Stimulated activated CD8-positive, alpha-beta memory T cell treated with anti-CD3 and anti-CD28 coated beads, Interleukin-4, amount 100 ng/mL, for 1 hour (primary cell): ENCODE measurements at places on chromosomes 3 and 15.

DNA sequence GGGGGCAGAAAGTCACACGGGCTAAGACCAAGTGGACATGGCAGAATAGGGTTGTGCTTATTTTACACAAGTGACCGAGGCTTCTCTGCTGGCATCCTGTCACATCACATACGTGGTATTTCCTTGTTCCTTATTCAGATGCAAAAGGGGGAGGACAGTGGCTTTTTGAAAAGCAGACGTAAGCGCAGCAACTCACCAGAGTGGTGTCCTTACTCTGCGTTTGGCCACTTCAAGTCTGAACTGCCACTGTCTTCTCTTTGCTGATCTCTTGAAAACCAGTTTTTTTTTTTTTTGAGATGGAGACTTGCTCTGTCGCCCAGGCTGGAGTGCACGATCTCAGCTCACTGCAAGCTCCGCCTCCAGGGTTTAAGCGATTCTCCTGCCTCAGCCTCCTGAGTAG, 113.2 kb downstream of the SOX2 start:
- no peak for DNase-seq

DNA sequence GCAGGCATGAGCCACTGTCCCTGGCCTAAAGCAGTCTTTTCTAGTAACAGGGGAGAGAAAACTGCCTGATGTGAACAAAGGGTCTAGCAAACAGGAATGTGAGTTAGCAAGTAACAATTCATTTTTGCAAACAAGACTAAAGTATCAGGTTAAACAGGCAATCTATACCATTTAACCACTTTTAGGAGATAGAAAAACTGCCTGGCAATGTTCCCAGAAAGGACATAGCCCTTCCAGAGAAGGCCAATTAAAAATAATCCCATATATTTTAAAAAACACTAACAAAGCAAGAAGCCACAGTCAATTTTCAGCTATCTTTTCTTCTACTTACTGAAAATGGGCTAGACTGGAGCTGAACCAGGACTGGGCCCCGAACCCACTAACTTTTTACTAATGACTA, 6.3 kb downstream of the RBSN start:
- no peak for DNase-seq

DNA sequence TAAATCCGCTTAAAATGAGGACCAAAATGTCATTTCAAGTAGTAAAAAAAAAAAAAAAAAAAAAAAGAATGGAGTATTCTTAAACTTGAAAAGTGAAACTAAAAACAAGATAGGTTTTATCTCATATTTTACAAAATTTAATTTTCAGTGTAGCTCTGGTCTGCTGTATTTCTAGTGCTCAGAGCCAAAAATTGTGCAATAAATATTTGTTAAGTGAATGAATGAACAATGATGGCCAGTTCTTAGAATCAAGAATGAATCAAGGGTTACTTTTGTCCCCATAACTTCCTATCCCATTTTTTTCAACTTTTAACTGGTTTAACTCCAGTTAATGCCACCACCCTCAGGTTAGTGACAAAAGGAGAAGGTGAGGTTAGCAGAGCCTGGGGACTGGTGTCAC, 214.4 kb downstream of the ABHD5 start:
- DNase-seq: no peak

GRCh38 chr3:45927881-45928280, 15.4 kb upstream of the CXCR6 start:
- DNase-seq: no peak

DNA sequence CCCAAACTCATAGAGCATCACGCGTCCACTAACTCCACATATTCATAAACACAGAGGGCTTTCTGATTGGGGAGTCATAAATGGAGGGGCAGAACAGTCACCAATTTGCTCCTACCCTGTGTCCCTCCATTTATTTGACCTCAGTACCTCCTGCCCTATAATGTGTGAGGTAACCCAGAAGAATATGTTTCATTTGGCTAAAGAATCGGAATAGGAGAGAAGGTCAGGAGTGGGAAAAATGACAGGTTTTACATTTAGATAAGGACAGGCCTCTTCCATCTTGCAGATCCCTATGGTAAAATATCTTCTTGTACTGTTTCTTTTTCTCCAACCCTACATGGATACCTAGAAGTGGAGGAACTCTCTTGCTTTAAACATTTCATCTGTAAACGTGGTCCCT, 578.0 kb downstream of the TUSC7 start:
- DNase-seq: no peak

- no peak for DNase-seq
Observed at GRCh38 chr15:48317221-48317620, 14.0 kb upstream of the DUT start.

- no peak for DNase-seq
Observed at GRCh38 chr15:55197362-55197705, 593 bp upstream of the RSL24D1 start.

DNA sequence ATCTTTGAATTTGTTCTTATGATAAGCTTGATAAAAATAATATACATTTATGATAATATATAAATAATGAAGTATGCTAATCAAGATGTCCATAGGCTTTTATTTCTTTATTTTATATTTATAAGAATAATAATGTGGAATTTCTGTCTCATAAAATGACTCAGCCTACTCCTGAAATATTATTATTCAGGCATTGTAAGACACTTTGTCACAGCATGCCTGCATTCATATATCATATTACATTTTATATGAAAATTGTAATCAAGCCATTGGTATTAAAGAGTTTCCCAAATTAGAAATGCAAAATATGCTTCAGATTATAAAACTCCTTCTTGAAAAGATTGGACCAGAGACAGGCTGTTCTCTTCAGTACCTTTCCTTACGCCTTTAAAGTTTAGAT, 1303.7 kb upstream of the CADM2 start:
- DNase-seq: no peak

GRCh38 chr15:70770863-70771262, 7.5 kb upstream of the UACA start:
- DNase-seq: no peak

GRCh38 chr3:156793851-156794250, 32.3 kb upstream of the LEKR1 start:
- no peak for DNase-seq

DNA sequence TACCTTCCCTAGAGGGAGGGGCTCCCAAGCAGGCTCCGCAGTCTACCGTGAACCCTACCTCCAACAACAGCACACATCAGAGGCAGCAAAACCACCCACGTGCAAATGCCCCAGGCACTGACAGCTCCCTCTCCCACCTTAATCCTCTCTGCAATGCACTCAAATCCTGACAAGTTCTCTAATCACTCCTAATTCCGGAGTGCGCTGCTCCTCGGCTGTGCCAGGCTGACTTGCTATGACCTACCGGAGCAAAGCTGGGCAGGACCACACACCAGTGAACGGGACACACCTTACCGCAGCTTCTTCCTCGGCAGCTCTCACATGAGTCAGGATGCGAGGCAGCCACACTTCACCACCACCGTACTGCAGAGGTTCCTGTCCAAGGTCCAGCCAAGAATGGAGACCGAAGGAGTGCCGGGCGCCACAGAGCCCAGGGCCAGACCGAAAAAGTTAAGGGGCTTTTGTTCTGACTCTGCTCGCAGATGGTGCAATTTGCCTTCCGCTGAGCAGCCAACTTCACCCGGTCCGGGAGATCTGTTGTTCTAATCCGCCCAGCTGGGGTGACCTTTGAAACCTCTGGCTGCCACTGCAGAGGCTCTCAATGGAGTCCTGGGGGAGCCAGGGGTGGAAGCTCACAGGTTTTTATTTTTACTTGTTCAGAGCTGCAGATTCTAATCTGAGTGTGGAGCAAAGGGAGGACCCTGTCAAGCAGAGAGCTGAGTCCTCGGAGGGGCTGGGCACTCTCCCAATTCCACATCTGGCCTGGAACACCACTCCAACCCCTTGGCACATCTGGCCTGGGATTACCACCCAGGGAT, 84.4 kb downstream of the MYLK start:
- DNase-seq: no peak

GRCh38 chr3:129023909-129024308, 22.8 kb downstream of the EFCC1 start:
- no peak for DNase-seq

GRCh38 chr15:34810443-34811129, 15.2 kb upstream of the ACTC1 start:
- no peak for DNase-seq

DNA sequence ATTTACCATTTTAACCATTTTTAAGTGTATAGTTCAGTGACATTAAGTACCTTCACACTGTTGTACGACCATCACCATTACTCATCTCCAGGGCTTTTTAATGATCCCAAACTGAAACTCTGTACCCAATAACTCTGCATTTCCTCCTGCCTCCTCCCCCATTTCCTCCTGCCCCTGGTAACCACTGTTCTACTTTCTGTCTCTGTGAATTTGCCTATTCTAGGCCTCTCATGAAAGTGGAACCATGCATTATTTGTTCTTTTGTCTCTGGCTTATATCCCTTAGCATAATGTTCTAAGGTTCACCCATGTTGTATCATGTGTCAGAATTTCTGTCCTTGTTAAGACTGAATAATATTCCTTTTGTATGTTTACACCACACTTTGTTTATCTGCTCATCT, 154.2 kb downstream of the MECOM start:
- DNase-seq: no peak

DNA sequence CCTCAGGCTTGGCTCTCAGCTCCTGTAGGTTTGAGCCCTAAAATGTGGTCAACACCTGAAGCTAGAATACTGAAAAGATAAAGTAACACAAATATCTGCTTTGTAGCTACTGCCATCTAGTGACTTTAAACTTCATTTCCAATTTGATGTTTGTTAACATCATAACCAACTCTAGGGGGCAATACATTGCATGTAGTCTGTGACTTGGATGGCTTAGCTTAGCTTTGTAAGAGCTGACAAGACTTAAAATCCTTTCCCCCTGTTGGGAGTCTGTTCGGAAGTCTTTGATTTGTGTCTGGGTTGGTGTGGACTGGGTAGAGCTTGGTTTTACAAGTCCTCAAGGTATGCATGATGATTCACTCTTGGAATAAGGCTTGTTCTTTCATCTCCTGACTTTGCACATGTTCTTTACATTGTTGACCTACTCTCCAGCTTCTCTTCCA, 51.7 kb downstream of the SCN11A start:
- no peak for DNase-seq

- DNase-seq: no peak
Observed at GRCh38 chr3:193971261-193971751, 164.6 kb upstream of the HES1 start.

GRCh38 chr3:48140936-48141603, 47.1 kb downstream of the CDC25A start:
- no peak for DNase-seq

GRCh38 chr3:158272081-158272480, 162.2 kb downstream of the RSRC1 start:
- DNase-seq: no peak

GRCh38 chr15:85099195-85099803, 117.6 kb downstream of the PDE8A start:
- no peak for DNase-seq

GRCh38 chr3:65079560-65079959, 391.8 kb upstream of the ADAMTS9 start:
- no peak for DNase-seq

- no peak for DNase-seq
Observed at GRCh38 chr3:106398891-106399600, 530.2 kb upstream of the CBLB start.

DNA sequence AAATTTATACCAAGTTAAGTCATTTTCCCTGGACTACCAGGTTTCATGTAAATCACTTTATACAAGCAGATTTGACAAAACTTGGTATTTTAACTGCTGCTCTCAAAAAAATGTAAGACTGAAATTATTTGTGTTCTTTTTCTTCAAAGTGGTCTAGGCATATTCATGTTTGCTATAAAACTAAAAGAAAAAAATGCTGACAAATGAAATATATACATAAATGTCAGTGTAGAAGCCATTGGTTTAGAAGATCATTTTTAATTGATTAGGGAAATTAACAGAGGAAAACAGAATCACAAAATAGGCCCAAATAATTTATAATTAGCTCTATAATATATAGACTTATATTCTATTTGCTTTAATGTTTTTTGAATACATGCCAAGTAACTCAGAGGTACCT, 523.2 kb downstream of the RBMS3 start:
- no peak for DNase-seq

DNA sequence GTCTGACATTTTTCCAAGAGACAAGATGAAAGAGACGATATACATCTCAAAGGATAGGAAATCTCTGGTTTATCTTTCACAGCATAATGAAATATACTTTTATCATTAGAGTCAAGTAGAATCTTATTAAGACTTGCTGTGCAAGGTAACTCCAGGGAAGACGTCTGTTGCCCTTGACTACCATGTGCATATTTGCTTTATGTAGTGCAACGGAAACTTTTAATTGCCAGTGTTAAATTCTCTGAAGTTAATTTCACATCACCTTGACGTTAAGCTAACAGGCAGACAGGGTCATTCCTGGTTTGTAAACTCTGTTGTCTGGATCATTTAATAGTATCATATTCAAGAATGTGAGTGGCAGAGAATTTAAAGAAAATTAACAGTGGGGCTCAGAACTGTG, 82.8 kb downstream of the LRTM1 start:
- no peak for DNase-seq

DNA sequence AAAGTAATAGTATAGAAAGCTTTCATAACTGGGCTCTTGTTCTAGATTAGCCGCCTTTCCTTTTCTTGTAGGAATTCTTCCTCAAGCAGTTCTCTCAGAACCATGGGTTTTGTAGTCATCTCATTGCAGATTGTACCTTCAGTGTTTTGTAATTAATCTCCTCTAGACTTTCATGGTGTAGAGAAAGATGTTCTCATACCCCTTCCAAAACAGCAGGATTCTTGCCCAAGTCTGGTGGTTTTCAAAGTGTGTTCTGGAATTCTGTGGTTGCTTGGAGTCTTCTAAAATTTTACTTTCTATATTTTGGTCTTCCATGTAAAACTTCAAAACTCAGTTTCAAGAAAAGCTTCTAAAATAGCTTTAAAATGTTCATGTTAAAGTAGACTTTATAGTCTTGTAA, 293.8 kb downstream of the PTPRG start:
- DNase-seq: no peak

DNA sequence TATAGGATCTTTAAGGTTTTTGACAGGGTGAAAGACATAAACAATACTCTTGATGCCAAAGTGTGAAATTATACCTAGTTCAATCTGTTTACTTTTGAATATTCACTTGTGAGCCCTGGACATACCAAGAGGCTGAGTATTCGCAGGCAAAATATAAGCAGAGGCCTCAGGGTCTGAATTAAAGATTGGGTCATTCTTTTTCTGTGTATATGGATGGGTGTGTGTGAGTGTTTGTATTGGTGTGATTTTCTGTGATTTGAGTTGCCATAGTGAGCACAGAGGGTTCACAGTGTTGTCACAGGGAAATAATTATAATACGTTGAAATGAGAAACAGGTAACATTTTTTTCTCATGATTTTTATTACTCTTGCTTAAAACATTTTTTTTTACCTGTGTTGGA, 770.7 kb upstream of the ALCAM start:
- DNase-seq: no peak

DNA sequence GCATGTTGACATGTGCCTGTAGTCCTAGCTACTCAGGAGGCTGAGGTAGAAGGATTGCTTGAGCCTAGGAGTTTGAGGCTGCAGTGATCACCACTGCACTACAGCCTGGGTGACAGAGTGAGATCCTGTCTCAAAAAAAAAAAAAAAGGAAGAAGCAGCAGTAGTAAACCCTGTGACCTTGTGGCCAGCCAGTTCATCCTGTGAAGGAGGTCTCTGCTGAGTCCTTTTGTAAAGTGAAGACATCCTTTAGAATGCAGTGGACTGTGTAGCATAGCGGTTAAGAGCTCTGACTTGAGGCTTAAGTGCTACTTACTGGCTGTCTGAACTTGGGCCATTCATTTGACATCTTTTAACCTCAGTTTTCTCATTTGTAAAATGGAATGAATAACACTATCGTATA, 8.3 kb downstream of the EXOSC7 start:
- no peak for DNase-seq
